Ascending aorta (tissue), 2 donors: ENCODE measurements at places on chromosomes 12 and 14. TPM values are rescaled to one million over a fixed set of nuclear protein-coding genes. Genes with fewer than 3 reads are reported as not detected.

- DNase-seq = no peak
These were observed 28.5 kb downstream of the GPRC5A start for GRCh38 chr12:12919666-12920435.

GRCh38 chr14:105974902-105975301 is 448.5 kb downstream of the TMEM121 start:
- DNase-seq = no peak

The CIROP gene
- total RNA-seq = not detected

DNA sequence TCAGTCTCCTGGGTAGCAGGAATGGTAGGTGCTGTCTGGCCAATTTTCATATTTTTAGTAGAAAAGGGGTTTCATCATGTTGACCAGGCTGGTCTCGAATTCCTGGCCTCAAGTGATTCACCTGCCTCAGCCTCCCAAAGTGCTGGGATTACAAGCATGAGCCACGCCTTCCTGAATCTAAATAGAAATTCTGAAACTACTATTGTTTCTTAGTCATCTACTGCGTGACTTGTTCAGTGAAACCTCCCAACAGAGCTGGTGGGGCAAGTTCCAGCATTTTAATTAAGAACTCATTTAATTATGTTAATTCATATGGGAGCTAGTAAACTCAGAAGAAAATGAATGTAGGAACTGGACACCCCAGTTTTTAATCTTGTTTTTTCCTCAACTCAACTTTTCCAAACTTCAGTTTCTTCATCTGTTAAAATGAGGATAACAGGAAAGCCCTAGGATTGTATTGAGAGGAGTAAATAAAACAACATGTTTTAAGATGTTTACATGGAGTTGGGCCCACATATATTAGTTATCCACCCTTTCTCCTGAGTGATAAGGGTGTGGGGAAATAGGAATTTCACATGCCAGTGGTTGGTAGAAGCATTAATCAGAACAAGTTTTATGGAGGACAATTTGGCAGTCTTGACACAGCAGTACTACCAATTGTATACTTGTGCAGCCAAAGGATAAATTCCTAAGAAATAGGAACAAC is 335.8 kb upstream of the E2F7 start:
- no peak for DNase-seq

The ITGB7 gene
- 1.6 TPM for total RNA-seq
